Tibial artery (tissue), 4 donors: ENCODE measurements at places on chromosomes 5 and 9.

- DNase-seq = no peak
These were observed 63.7 kb downstream of the GLIS3 start for GRCh38 chr9:4235871-4236804.

GRCh38 chr5:23893561-23893960 is 386.2 kb downstream of the PRDM9 start:
- no peak for DNase-seq

- DNase-seq = no peak
These were observed 225.9 kb upstream of the NR4A3 start for GRCh38 chr9:99595796-99596195.

DNA sequence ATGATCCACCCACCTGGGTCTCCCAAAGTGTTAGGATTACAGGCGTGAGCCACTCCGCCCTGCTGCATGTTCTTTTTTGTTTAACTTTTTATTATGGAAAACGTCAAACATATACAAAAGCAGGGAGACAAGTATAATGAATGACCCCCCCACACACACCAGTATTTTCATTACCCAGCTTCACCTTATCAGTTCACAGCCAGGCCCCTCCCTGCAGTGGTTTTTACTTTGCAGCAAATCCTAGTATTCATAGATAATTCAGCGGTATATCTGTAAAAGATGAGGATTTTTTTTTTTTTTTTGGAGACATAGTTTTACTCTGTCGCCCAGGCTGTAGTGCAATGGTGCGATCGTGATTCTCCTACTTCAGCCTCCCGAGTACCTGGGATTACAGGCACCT is 2.3 kb downstream of the POMT1 start:
- no peak for DNase-seq

DNA sequence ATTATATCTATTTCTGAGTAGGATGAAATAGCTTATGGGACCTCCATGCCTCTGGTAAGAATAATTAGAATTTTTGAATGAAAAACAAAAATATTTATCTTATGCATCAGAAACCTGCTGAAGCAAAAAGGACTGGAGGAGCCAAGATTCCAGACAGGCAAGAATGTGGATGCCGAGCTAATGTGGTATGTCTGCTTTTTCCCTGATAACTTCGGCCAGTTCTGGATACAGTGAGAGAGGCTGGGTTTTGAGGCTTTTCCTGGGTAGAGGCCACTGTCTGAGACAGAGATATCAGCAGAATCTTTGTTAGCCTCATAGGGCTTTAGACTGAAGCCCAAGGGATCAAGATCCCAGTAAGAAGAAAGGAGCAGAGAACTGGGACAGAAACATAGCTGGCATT is 5.2 kb upstream of the CTNND2 start:
- DNase-seq = no peak

DNA sequence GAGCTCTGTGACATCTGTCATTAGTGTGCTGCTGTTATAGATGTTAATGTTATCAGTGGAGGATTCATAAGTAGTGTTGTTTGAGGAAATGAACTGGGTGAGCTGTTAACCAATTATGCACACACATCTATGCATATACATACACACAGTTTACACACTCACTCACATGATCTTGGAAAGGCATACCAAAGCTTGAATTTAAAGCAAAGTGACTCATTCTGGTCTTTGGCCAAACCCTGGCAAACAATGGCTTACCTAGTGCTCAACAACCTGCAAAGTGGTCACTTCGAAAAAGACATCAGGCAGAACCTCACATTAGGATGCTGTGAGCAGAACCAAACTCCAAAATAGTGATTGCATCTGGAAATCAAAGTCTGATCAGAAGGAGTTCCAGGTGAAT is 1037.3 kb upstream of the CDH6 start:
- DNase-seq = no peak

DNA sequence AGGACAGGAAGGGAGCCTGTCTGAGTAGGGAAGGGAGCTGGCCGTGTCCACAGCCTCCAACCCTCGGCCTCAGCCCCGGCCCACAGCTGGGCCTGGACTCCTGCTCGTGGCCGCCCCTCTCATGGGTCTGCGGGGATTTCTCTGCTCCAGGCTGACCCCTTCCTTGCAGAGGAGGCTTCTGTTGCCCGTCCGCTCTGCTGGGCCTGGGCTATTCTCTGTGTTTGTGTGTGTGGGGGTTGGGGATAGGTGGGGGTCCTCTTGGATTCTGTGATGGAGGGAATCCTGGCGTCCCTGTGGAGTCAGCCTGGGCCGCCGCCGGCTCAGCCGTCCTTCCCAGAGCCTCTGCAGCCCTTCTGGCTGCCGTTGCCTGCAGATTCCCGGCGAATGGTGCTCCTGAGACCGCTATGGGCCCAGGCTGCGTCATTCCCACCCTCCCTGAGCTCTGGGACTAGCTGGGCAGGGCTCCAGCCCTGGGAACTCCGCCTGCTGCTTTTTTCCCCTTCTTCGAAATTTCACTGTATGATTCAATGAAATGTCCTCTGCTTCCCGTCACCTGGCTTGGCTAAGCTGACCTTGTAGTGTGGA is 64.2 kb downstream of the FGF18 start:
- peak; percentile 88 for DNase-seq

DNA sequence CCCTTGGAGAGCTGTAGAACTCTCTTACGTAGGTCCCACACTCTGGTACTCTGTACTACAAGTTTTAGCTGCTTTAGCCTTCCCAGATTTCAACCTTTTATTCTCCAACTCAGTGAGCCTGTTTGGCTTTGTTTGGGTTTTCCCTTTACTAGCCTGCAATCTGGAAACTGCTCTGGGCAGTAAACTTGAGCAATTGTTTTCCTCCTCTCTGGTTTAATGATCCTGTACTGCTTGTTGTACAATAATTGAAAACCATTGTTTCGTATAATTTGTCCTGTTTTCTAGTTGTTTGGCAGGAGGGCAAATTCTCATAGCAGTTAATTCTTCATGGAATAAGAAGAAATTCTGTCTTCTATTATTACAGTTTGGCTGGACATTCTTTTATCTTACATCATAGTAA is 62.8 kb upstream of the TLX3 start:
- no peak for DNase-seq

GRCh38 chr9:120183615-120184014 is 396.4 kb downstream of the CDK5RAP2 start:
- no peak for DNase-seq

- DNase-seq = no peak
These were observed 123.3 kb upstream of the RUSC2 start for GRCh38 chr9:35366627-35367026.

GRCh38 chr5:34562791-34563190 is 93.3 kb upstream of the RAI14 start:
- DNase-seq = no peak

GRCh38 chr9:96140296-96141127 is 161.5 kb downstream of the HSD17B3 start:
- no peak for DNase-seq

DNA sequence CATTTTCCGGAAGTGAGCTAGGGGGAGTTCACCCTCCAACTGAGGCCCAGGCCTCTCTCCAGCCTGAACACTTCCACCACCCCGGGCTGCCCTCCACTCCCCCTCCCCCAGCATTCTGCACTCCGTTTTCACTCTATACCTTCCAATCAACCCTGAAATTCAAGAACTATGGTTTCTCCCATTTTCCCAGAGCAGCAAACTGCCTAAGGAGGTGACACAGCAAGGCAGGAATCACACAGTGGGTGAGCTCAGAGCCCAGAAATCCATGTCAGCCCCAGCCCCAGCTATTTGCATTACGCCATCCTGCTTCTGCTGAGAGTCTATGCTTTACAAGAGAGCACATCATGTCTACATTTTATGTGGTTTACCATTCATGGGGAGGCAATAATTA is 11.9 kb downstream of the MSX2 start:
- DNase-seq = no peak

- DNase-seq = no peak
These were observed 79.8 kb upstream of the BOD1 start for GRCh38 chr5:173696216-173696615.

- DNase-seq = no peak
These were observed 39.6 kb downstream of the ZNF608 start for GRCh38 chr5:124706729-124707361.

- DNase-seq = no peak
These were observed 7.8 kb upstream of the C9orf40 start for GRCh38 chr9:74960561-74960960.
